ENCODE measurements at places on chromosomes 6 and 20.

DNA sequence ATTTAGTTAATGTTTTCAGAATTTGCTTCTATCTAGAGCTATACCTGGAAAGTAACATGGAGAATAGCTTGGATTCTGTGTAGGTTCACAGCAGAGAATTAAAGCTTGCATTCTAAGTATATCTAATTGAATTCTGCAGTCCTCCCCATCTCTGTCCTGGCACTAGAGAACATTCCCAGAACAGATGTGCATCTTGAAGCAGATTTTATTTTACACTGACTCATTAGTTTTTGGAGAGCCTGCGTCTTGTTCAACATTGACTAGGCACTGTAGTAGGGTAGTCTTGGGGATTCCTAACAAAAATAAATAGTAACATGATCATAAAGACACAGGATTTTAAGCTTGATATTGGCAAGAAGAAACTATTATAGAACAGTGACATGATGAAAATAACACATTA, 36.2 kb upstream of the BAG2 start:
- no peak for DNase-seq

GRCh38 chr6:34158876-34159275, 13.0 kb upstream of the GRM4 start:
- DNase-seq: no peak

GRCh38 chr6:26249957-26250697, 114.9 kb upstream of the BTN3A2 start:
- DNase-seq: peak; percentile 28

- DNase-seq: no peak
Measured at GRCh38 chr20:22525821-22526220, 58.6 kb downstream of the FOXA2 start.

DNA sequence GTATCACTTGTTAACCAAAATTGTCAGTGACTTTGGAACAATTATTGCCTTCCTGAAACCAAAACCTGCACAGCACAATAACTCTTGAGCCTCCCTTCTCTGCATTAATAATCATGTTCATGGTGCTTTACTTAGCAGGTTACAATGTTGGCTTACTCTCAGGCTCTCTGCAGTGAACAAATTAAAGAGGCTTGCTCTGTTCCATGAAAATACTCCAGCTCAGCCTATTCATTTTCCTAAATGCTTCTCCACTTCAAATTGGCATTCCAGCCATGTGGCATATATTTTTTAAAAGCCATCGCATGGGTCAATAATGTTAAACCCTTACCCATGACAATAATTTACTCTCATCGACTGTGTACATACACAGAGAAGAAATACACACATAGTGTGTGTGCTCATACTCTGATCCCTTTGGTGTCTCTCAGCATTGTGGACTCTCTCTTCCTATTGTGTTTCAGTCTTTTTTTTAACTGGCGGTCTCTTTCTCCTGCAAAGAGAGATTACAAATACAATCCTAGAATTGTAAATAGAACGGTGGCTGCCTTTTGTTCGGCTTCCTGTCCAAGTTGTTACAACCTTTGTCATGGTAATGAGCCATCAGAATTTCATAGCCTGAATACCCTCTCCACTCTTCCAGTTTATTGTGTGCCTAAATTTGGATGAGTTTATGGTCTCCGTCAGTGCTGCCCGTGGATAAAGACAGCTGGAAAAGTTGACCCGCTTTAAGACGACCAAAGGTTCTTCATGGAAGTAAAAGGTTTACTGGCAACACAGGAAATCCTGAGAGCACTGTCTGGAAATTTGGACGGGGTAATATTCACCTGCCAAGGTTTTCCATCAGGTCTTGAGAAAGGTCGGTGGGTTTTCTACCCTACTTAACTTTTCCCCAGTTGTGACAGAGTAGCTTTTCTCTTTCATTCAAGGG, 263.6 kb downstream of the CD83 start:
- DNase-seq: no peak

DNA sequence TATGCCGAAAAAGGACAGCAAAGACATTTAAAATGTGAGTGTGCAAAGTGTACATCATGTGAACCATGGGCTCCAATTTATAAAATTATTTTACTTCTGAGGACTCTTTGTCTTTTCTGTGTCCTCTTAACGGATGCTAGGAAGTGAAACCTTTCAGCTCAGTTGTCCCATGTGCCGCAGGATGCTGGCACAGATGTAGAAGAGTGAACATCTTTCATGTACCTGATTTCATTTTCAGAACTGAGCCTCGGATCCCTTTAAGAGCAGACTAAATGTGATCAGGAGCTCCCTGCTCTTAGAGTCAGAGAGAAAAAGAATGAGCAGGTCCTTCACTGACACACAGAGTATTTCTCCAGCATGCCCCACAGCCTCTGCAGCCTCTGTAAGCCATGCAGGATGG, 27.6 kb upstream of the FUCA2 start:
- no peak for DNase-seq

DNA sequence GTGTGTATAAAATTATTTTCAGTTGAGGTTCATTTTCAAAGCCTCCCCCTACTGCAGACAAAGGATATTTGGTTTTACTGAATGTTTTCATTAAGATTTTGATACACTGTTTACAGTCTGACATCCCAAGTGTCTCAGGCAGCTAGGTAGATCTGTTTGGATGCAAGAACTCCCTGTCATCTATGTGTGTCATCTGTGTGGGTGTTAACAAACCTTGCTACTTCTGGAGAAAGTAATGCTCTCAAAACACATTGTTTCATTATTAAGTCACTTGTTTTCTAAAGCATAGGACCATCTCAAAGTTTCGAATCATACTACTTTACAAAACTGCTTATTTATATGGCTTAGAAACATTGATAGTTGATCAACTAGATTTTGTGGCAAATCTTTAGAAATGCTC, 114.5 kb upstream of the TMEM170B start:
- DNase-seq: no peak

DNA sequence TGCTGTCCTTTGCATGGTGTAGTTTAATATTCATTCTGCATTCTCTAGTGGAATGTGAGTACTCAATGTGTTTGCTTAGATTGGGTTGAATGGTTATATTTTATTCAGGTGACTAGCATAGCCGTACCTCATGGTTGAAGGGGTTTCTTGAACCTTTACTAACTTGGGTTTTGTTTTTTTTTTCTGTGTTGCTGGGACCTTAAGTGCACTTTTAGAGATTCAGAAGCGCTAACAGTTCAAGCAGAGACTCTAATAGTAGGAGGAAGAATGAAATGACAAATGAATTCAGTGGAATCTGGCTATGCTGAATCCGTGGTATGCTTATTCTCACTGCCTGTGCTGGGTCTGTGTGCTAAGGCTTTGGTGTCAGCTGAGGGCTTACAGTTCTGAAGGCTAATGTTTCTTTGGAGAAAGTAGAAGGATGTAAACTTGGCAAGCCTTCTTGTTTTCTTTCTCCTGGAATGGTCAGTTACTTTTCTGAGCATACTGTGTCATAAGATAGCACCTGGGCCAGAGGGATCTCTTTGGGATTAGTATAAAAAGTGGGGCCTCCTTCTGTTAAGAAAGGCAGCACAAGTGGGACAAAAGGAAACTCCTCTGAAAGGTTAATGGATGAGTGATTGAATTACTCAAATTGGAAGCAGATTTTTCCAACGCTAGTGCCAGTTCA, 28.7 kb downstream of the RNF144B start:
- no peak for DNase-seq

- DNase-seq: no peak
Measured at GRCh38 chr20:5919626-5920544, 30.4 kb downstream of the TRMT6 start.

GRCh38 chr6:82506526-82506925, 142.9 kb downstream of the TPBG start:
- DNase-seq: no peak

DNA sequence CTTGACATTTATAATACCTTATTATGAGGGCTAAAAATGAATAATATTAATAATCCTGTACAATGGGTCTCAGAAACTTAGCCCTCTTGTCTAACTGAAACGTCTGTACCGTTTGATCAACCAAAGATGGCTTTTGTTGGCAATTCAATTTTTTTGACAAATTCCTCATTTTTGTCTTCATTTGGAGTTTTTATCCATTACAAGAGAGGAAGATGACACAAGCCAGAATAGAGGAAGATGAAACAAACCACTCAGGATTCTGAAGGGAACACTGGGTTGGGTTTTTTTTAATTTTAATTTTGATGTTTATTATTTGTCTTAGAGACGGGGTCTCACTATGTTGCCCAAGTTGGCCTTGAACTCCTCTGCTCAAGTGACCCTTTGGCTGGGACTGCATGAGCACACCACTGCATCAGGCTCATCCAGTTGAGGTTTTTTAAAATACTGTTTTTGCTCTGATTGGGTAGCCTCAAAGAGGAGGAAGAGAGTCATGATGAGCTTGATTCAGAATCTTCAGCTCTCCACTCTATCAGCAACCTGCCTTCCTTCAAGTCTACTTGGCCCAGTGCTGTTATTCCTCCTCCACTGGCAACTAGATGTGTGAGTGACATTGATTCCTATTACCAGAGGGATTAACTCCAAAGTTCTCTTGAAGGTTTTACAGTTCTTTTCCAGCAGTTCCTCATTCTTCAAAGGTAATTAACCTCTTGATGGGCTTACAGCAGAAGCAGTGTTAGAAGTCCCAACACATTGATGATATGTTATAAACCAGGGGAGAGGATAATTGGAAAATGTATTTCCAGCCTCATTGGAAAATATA, 71.3 kb downstream of the ATXN1 start:
- DNase-seq: no peak

GRCh38 chr20:57130160-57130772, 136.2 kb downstream of the BMP7 start:
- DNase-seq: no peak

DNA sequence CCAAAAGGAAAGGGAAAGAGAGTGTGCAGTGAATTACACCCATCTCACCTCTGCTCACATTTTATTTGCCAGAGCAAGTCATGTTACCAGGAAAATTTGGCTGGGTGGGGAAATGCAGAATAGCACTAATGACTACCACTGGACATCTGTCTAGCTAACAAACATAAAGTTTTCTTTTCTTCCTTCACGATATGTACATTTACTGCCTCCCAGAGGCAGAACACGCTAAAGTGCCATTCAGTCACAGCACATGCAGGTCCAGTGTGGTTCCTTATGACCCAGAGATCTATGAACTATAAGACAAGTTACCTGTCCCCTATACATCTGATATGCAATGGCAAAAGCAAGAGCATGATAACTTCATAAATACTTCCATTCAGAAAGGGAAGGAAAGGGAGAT, 194.1 kb downstream of the OGFRL1 start:
- no peak for DNase-seq

DNA sequence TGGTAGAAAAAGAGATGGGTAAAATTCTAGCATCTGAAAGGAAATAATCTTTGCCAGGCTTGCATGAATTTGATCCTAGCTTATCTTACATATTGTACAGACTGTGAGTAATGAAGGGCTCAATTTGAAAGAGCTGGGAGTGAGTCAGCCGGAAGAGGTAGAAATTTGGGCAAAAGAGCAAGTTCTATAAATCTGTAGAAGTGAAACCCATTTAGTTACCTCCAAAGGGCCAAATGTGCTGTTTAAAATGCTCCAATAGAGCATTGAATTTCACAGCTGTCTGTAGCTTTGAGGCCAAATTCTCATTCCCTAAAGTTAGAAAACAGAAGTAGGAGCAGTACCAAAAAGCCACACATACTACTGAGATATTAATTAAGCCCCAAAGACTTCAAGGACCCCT, 466.1 kb downstream of the BTBD3 start:
- DNase-seq: no peak

GRCh38 chr20:17605131-17605660, 35.3 kb downstream of the DSTN start:
- no peak for DNase-seq

- DNase-seq: no peak
Measured at GRCh38 chr6:170285482-170285881, 5.4 kb downstream of the DLL1 start.

DNA sequence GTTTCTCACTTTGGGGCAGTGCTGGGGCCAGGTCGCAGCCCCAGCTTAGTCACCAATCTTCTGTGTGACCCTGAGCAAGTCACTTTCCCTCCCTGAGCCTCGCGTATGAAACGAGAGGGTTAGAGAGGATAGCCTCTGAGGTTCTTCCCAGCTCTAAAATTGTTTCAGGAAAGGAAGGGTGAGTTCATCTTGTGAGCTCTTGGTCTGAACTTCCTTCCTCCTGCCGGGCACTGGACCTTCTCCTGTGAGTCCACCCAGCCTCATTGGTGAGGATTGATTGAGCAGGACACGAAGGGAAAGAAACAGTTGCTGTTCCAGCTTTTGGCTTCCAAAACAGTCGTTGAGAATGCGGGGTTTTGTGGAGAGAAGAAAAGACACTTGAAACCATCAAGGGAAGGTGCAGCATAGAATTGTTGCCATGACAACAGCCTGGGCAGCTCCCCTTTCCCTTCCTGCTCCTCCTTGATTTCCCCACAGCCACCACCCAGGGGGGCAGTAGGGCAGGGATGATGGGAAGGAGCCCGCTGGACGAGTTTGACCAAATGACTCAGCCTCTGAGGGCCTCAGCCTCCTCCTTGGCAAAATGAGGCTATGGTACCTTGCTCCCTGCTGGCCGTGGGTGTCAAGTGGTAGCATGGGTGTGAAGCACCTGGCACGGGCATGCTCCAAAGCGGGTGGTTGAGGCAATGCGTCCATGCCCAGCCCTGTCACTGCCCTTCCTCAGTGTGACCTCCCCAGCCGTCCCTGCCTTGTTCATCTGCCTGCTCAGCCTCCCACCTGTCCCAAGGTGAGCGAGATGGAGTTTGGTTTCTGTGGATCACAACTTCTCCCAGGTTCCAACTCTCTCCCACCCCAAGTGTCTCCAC, 107.8 kb downstream of the CDC5L start:
- no peak for DNase-seq

GRCh38 chr6:6712449-6713403, 124.2 kb downstream of the LY86 start:
- no peak for DNase-seq

DNA sequence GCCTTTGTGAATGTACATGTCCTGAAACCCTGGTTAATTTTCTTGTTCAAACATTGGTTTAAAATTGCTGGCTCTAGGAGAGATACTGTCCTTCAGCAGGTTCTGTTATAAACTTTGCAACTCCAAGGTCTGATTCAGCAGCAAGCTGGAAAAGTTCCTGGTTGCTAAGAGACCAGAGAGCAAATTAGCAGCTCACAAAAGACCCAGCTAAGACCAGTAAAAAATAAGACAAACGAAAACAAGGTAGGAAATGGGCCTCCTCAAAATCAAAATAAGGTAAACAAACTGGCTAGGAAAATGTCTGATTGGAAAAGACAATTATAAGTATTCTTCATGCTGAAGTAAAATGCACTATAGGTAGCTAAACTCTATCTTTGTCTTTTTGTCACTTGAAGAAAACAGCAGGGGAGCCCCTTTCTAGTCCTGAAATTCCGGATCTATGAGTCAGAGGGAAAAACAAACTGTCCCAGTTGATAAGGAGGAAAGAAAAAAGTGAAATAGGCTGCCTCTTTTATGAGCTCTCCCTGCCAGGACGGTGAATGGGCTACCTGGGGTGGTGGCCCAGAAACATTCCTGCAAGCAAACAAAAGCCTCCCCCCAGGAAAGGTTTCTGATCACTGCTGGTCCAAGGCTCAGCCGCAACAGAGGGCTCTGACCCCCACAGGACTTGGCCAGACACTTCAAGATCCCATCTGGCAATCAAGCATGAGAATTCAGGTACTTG, 41.6 kb downstream of the UNC5CL start:
- no peak for DNase-seq

Measured in activated naive CD4-positive, alpha-beta T cell (primary cell).